ENCODE measurements at places on chromosomes 11 and 22.

DNA sequence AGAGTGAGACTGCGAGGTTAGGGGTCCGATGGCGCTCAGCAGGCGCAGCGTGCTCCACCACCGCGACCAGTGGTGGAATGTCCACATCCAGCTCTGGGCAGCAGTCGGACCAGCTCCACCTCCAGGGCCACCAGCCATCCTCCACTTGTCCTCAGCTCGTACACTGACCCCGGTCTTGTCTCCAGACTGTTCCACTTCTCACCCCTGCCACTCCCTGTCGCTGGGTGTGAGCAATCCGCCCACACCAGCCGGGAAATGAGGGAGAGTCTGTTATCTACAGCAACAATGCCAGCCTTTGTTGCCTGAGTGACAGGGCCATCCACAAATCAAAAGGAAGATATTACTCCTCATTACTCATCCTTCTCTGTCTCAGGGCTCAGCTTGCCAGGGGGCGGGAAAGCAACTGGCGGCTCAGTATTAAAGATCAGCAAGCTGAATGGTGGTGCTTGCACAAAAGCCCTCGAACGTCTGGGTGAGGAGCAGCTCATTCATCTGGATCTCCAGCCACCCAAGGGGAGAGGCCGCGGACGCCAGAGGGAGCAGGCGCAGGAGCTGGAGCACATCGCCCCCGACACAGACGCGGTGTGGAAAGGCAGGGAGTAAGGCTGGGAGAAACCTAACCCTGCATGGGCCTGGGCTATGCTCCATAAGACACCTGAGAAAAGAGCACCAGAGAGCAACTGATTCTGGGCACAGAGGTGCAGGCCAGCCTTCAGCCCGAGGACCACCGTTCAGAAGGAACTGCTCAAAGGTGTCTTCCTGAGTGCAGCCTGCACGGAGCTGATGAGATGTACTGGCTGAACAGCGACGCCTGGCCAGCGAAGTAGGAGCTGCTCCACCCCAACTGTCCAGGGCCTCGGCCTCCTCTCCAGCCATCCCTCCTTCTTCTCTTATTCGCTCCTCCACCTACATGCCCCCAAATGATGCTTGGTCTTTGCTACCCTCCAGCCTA lies 21.9 kb downstream of the IGSF9B start:
- H3K27ac ChIP-seq, result no peak overlapping the region
- no peaks in the 10 kb centered on the region for H3K4me1 ChIP-seq
- DNase-seq, result no peak
- no peaks in the 10 kb centered on the region for H3K27me3 ChIP-seq
- H3K36me3 ChIP-seq, result no peaks in the 10 kb centered on the region

DNA sequence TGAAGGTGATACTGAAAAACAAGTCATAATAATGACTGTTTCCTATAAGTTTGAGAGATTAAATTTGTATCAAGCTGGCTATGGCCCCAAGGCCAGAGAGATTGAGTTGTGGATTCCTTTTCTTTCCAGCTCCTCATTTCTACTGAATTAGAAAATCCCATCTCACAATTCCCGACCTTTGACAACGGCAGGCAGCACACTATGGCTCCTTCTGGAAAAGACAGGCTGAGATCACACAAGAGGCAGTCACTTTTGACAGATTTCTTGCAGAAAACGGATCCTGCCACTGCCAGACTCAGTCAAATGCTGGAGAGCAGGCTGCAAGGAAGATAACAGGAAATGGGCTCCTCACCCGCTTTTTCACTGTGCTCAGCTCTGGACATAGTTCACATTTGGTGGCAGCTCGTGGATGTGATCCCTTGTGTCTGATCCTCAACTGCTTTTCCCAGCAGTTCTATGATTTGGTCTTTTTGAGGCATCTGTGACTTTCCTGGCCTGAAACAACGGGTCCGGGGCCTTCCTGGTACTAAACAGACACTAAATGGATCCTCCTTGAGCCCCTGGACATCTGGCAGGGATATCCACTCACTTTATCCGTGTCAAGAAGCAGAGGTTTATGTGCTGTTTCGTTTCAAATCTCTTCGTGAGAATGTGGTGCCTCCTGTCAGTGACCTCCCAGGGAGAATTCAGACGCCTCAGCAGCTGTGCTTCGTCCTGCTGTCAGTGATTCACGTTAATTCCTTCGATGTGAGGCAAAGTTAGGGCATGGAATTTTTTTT lies 26.1 kb upstream of the RTL6 start:
- H3K4me3 ChIP-seq, result no peak overlapping the region
- H3K27ac ChIP-seq, result no peak overlapping the region
- H3K27me3 ChIP-seq, result no peaks in the 10 kb centered on the region
- H3K4me1 ChIP-seq, result no peaks in the 10 kb centered on the region
- no peaks in the 10 kb centered on the region for H3K36me3 ChIP-seq
- DNase-seq, result no peak

- no peaks in the 10 kb centered on the region for H3K27me3 ChIP-seq
- no peaks in the 10 kb centered on the region for H3K36me3 ChIP-seq
- no peaks in the 10 kb centered on the region for H3K4me1 ChIP-seq
- H3K4me3 ChIP-seq, result no peak overlapping the region
- no peak overlapping the region for H3K27ac ChIP-seq
- DNase-seq, result no peak
Measured at GRCh38 chr11:7275133-7275532, 23.4 kb downstream of the SYT9 start.

- H3K4me3 ChIP-seq, result no peak overlapping the region
- H3K36me3 ChIP-seq, result no peaks in the 10 kb centered on the region
- H3K27ac ChIP-seq, result no peak overlapping the region
- H3K27me3 ChIP-seq, result no peaks in the 10 kb centered on the region
- H3K4me1 ChIP-seq, result no peaks in the 10 kb centered on the region
- no peak for DNase-seq
Measured at GRCh38 chr11:24521601-24522000, 24.7 kb downstream of the LUZP2 start.

DNA sequence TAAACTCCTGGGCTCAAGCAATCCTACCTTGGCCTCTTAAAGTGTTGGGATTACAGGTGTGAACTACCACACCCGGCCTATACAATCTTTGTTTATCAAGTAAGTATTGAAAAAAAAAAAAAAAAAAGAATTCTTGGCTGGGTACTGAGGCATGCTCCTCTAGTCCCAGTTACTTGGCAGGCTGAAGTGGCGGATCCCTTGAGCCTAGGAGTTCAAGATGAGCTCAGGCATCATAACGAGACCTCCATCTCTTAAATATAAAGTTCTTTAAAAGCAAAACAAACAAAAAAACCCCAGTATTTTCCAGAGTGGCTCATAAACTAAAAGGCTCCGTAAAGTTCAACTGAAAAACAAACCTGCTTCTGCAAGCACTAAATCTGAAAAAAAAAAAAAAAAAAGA lies 50.3 kb upstream of the GAB2 start:
- H3K4me1 ChIP-seq, result no peaks in the 10 kb centered on the region
- H3K27ac ChIP-seq, result no peak overlapping the region
- H3K27me3 ChIP-seq, result no peaks in the 10 kb centered on the region
- H3K4me3 ChIP-seq, result no peak overlapping the region
- H3K36me3 ChIP-seq, result no peaks in the 10 kb centered on the region
- no peak for DNase-seq

DNA sequence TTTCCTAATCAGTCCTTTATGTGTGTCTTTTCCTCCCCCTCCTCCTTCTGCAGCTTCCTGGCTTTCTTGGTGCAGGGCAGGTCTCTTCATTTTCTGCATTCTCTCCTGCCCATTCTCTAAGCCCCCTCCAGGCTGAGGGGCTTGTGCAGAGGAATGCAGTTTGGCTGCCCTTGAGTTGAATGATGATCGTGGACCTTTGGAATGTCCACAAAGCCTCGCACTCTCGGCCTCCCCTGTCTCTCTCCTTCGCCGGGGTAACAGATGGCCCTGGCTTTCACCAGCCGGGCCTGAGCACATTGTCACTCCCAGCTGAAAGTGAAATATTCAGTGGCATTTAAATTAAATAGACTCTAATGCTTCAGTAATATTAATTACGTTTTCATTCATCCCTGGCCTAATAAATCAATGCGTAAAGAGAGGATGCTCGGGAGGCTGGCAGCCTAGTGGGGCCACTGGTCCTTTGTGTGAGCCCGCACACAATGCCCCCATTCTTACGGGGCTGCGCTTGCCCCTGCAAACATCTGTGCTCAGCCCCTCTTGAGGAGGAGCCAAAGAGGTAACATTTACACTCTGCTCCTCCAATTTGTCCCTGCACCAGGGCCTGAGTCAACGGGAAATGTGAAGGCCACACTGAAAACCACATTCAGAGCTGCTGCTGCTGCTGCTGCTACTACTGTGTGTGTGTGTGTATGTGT lies 64.9 kb upstream of the PAX6 start:
- no peak overlapping the region for H3K4me3 ChIP-seq
- no peaks in the 10 kb centered on the region for H3K4me1 ChIP-seq
- no peak overlapping the region for H3K27ac ChIP-seq
- DNase-seq, result no peak
- no peaks in the 10 kb centered on the region for H3K27me3 ChIP-seq
- no peaks in the 10 kb centered on the region for H3K36me3 ChIP-seq
